ENCODE measurements at places on chromosomes 2 and 18.

DNA sequence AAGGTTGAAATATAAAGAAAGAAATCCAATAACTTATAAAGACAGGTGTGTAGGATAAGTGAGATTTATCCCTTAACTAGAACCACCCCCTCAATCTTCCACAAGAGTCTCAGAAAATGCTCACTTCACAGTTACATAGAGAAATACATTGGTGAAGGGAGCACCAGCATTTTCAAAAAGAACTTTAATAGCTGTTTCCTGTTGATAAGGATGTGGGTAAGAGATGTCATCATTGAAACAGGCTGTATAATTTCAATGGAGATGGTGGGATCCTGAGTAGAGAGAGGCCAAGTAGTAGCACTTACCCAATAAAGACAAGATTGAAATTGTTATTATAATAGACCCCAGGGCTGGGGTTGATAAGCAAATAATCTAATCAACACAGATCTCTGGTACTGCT, 162.2 kb upstream of the TACR1 start:
- DNase-seq = no peak

DNA sequence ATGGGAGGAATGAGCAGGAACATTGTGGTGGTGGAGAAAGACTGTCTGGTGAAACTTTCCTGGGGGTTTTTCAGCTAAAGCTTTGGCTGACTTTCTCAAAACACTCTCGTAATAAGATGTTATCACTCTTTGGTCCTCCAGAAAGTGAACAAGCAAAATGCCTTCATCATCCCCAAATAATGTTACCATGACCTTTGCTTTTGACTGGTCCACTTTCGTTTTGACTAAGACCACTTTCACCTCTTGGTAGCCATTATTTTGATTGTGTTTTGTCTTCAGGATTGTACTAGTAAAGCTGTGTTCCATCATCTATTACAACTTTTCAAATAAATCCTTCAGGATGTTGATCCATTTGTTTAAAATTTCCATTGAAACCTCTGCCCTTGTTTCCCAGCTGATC, 103.2 kb downstream of the AKAIN1 start:
- no peak for DNase-seq

GRCh38 chr18:22742409-22742808, 190.7 kb upstream of the RBBP8 start:
- DNase-seq = no peak

GRCh38 chr2:230932556-230933511, 7.8 kb upstream of the GPR55 start:
- peak; percentile 53 for DNase-seq

DNA sequence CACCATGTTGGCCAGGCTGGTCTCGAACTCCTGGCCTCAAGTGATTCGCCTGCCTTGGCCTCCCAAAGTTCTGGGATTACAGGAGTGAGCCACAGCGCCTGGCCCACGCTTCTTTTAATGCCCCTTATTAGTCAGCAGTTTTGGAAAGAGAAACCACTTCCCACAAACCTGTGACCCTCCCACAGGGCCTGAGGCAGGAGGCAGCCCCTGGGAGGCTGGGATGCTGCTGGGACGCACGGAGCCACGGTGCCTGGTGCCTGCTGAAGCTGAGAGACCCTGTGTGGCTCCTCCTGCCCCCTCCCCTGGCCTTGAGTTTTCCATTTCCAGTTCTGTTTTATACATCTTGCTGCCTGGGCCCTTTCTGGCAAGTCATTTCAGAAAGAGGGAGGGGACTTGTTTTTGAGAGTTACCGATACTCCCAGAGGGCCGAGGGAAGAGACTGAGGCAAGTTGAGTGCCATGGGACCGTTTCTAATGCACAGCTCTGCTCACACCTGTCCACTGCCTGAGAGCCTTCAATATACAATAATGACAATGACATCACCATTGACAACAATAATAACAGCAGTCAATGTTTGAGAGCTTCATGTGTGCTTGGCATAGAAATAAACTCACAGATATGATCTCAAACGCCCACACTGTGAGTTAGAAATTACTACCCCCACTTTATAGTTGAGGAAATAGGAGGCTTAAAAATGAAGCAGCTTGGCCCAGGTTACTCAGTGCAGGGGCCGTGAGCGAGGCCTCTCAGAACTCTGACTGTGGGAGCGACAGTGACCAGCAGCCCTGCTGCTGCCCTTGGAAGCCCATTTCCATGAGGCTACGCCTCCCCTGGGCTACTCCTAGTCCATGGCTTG, 78.1 kb upstream of the YWHAQ start:
- DNase-seq = no peak

GRCh38 chr2:164447660-164448059, 173.6 kb downstream of the GRB14 start:
- DNase-seq = no peak

GRCh38 chr18:13217466-13217961, 1.0 kb upstream of the LDLRAD4 start:
- DNase-seq = peak; percentile 63

GRCh38 chr18:59628995-59629394, 68.2 kb downstream of the CCBE1 start:
- no peak for DNase-seq

- DNase-seq = no peak
These were observed 45.7 kb upstream of the NEMP2 start for GRCh38 chr2:190579915-190580846.

DNA sequence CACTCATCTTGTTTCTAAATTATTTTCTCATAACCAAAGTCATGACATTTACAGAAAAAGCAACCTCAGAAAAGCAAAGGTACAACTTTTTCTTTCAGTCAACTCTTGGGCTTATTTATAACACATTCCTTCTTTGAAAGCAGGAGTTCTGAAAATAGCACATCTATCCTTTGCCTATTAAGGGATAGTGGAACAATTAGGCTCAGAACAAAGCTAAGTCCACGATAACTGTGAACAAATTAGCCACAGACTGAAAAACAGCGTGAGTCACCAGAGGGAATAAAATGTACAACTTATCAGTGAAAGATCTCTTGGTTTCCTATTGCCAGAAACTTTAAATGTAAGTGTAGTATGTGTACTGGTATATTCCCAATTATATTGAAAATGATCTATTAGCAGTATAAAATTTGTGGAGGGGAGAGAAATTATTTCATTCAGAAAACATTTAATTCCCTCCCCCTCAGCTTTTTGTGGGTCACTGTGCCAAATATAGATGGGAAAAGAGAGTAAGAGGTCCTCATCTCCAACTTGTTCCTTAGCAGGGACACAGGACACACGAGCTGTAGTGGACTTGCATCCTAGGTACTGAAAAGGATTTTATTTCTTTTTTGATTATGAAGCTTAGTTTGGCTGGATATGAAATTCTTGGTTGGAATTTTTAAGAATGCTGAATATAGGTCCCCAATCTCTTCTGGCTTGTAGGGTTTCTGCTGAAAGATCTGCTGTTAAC, 15.4 kb upstream of the MATN3 start:
- no peak for DNase-seq

- no peak for DNase-seq
These were observed 169.2 kb downstream of the TRIM43 start for GRCh38 chr2:95760806-95761525.

- DNase-seq = no peak
These were observed 36.6 kb upstream of the CD28 start for GRCh38 chr2:203669820-203670219.

- no peak for DNase-seq
These were observed 339.8 kb downstream of the ZEB2 start for GRCh38 chr2:144180131-144180530.

GRCh38 chr18:2468051-2468450, 103.3 kb downstream of the METTL4 start:
- no peak for DNase-seq

DNA sequence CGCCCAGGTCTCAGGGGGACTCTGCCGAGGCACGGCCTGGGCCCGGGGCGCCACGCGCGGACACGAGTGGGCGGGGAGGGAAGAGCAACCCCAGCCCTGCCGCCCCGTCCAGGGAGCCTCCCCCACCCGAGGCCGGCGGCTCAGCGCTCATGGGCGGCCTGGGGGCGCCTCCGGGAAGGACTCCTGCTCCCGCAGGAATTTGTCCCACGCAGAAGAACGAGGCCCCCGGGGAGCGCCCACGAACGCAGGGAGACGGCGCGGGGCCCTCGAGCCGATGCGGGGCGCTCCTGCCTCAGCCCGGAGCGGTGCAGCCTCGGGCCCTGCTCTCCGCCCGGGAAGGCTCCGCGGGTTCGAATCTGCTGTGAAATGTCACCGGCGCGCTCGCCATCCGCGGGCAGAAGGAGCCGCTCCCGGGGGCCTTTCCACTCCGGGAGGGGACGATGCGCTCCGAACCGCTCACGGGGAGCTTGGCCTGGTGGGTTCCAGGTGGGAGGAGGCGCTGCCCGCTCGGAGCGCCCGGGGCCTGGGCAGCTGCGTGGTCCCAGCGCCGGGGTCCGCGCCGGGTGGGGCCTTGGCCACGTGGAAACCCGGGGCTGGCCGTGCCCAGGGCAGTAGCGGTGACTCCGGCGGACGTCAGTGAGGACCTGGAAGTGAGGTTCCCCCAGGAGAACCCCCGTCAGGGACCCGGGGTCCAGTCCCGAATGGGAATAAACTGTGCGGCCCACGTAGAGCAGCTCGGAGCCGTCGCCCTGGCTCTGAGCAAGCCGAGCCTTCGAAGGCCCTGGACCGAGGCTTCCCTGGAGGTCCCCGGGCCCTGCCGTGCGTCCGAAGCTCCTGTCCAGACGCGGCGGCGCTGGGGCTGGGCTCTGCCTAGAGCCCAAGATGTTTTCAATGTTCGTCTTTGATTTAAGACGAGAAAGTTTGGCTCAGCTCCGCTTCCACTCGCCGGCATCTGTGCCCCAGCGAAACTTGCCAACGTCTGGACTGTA, 41.4 kb upstream of the CTDP1 start:
- DNase-seq = no peak

DNA sequence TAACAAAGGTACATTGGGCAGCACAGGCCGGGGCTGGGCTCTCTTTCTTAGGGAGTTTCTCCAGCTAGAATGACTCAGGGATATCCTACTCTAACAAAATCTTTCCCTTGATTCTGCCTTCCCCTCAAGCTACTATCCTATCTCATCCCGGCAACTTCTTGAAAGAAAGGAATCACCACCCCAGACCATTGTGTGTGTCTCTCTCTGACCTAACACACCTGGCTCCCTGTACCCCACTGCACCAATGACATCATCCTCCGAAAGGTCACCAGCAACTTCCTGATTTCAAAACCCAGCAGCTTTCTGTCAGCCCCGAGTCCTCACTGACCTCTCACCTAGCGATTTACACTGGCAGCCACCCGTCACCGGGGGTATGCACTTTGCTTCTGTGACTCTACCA, 72.1 kb upstream of the MAP4K4 start:
- no peak for DNase-seq

GRCh38 chr2:85712849-85713612, 18.9 kb downstream of the GNLY start:
- peak; percentile 90 for DNase-seq

DNA sequence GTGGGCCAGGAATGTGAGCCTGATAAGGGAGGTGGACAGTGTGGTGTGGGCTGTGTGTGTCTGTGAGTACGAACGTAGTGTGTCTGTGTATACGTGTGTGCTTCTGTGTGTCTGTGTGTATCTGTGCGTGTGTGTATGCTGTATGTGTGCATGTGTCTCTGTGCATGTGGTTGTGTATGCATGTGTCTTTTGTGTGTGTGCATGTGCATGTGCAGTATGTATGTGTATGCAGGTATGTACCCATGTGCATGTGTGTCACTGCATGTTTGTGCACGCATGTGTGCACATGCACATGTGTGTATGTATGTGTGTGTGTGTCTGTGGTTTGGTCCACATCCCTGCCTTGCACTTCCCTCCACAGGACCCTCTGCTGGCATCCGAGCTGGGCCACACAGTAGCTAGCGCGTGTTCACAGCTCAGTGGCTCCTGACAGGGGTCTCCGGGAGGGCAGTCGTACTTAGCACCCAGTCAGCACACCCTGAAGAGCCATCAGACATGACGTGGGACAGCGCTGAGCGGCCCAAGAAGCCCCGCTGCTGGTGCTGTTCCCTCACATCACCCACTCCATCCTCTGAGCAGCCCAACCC, 114.3 kb downstream of the CELF4 start:
- DNase-seq = no peak

GRCh38 chr2:221612161-221612560, 40.1 kb upstream of the EPHA4 start:
- DNase-seq = no peak

- DNase-seq = no peak
These were observed 86.7 kb downstream of the FIGN start for GRCh38 chr2:163649080-163649479.

DNA sequence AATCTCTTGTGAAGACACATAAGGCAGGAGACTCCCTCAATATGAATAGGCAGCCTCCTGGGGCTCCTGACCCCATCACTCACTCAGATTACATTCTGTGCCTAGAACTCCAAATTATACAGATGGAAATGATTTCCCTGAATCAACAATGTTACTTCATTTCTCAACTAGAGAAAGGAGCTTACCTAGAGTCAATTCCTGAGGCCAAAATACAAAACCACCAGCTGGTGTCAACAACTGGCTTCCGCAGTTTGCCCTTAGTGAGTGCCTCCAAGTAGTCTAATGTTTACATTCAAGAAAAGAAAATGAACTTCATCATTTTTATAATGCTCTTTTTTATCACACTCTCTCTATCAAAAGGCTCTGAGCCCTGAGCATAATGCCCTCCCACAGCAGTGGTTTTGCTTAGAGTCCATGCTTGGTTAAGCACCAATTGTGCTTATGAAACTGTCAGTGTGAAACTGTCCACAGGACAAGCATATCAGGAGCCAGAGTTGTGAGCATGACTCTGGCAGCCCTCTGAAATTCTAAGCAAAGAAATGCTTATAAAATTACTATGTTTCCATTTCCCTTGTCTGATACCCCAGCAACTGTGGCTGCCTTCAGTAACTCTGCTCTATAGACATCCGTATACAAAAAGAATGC, 305.7 kb upstream of the PKDCC start:
- DNase-seq = no peak

DNA sequence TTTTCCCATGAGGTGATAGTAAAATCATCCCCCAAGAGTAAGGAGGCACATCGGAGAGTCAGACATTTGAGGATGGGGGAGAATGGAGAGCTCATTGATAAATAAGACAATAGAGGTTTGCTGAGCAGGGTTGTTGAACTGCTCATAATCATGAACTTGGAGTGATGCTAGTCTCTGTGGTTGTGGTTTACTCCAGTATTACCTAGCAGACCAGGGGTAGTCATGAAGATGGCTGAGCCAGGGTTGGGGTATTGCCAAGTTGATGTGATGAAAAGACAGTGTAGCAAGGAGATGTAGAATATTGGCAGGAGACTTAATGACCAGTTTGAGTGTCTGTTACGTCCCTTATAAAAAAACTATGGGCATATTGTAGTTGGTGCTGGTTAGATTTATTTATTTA, 25.4 kb downstream of the CYBRD1 start:
- DNase-seq = no peak

- DNase-seq = no peak
These were observed 927.0 kb upstream of the CRIM1 start for GRCh38 chr2:35428548-35428947.

- DNase-seq = no peak
These were observed 169.1 kb upstream of the TRIB2 start for GRCh38 chr2:12547566-12548170.

- no peak for DNase-seq
These were observed 499.9 kb upstream of the SPHKAP start for GRCh38 chr2:228681426-228681825.

Measured in gastrocnemius medialis (tissue), 4 donors.